ENCODE measurements at places on chromosomes 1 and 21.

DNA sequence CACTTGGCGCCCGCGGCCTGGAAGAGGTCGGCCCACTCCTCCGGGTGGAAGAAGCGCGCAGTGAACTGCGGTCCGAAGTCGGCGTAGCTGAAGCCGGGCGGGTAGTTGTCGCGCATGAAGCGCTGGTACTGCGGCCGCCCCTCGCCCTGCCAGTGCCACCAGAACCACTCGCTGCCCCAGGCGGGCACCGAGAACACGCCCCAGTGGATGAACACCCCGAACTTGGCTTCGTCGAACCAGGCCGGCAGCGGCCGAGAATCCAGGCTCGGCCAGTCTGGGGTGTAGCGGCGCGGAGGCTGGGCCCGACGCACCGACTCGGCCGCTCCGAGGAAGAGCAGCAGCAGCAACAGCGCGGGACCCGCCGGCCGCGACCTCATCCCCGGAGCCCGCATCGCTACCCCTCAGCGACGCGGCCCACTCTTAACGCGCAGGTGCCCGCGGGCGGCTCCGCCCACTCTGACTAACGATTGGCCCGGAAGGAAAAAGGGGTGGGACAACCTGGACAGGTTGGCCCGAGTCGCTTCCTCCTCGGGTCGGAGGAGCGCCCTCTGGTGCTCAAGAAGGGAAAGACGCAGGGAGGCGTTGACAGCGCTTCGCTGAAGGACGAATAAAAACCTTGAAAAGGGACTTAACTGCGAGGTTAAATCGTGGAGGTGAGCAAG lies at the start of gene FUCA1:
FUCA1 (minus strand) TSS at position 396 of the 662 bp plus-strand sequence; CDS start at position 392, 4 bp downstream.
- peak; percentile 82 for DNase-seq

GRCh38 chr1:93200714-93201113 lies 20.2 kb downstream of the CCDC18 start:
- DNase-seq, result no peak

DNA sequence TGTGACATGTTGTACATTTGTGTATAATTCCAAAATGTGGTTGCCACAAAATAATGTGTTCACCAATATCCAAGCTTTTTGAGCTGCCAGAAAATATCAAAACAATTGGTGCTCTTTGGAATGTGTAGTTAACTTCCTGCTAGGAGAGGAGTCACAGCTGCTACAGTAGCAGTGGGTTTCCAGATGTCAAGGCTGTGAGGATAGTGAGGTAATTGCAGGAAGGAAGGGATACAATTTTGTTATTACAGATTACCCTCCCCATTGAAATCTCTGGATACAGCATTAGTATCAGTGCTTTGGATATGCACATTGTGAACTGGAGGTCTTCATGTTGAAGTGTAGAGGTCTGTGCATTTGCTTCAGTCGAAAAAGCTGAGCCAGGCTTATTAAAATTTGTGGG lies 253.2 kb downstream of the PTPRC start:
- no peak for DNase-seq

- no peak for DNase-seq
These were observed 99.4 kb downstream of the TNR start for GRCh38 chr1:175644018-175644417.

DNA sequence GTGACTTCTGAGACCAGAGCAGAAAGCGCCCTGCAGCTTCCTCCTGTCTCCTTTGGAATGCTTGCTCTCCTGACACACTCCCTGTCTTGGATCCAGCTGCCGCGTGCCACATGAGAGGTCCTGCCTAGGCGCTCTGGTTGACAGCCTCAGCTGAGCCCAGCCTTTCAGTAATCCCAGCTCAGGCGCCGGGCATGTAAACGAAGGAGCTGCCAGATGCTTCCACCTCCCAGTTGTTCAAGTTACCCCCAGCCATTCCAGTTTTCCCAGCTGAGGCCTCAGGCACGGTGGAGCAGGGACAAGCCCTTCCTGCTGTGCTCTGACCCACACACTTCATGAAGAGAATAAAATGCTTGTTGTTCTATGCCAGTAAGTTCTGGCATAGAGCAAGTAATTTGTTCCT lies 14.3 kb upstream of the CD34 start:
- DNase-seq, result no peak

GRCh38 chr1:15736038-15736891 lies at the start of gene SLC25A34:
TSS of gene SLC25A34 (plus strand) at chr1:15736258. CDS start at chr1:15736486, 228 bp downstream.
- no peak for DNase-seq
